ENCODE measurements at places on chromosomes 2 and 18.

DNA sequence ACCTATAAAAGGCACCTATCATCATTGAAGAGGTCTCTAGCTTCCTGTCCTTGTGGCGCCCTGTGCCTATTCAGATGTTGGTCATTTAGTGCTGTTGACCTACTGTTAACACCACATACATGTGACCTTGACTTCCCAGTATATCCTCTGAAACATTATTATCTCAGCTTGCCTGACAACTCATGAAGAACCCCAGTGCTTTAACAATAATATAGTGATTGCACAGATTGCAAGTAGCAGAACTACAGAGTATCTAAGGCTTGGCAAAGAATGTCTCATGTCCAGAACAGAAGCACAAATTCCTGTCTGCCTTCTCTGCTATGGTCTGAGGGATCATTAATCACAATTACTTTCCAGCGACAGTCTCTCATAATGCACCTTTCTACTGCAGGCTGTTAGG lies 165.3 kb downstream of the LCLAT1 start:
- no peak for DNase-seq

GRCh38 chr2:18232731-18233438 lies 327.6 kb downstream of the RDH14 start:
- no peak for DNase-seq

GRCh38 chr2:104140361-104140760 lies 713.6 kb upstream of the POU3F3 start:
- no peak for DNase-seq

DNA sequence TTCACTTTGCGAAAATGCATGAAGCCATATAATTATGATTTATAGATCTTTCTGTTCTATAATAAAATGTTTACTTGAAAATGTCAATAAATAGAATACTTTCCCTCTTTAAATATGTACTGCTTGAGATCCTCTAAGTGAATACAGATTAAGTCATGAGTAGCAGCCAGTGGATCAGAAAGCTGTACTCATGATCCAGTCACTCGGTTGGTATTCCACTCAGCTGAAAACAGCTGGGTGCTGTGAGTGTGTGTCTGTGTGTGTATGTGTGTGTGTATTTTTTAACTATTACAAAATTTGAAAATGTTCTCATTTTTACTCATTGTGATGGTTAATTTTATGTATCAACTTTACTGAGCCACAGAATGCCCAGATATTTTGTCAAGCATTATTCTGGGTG lies 141.6 kb upstream of the CYP26B1 start:
- DNase-seq = no peak

DNA sequence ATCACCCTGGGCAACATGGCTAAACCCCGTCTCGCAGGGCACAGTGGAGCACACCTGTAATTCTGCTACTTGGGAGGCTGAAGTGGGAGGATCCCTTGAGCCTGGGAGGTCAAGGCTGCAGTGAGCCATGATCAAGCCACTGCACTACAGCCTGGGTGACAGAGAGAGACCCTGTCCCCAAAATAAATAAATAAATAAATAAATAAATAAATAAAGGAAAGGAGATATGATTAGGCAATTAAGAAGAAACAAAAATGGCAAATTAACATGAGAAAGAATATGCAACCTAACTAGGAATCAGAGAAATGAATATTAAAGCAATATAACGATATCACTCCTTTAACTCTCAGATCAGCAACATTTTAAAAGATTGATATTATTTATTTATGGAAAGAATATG lies 92.3 kb downstream of the C1D start:
- DNase-seq = no peak

GRCh38 chr18:62778976-62779869 lies 63.9 kb downstream of the PHLPP1 start:
- no peak for DNase-seq

DNA sequence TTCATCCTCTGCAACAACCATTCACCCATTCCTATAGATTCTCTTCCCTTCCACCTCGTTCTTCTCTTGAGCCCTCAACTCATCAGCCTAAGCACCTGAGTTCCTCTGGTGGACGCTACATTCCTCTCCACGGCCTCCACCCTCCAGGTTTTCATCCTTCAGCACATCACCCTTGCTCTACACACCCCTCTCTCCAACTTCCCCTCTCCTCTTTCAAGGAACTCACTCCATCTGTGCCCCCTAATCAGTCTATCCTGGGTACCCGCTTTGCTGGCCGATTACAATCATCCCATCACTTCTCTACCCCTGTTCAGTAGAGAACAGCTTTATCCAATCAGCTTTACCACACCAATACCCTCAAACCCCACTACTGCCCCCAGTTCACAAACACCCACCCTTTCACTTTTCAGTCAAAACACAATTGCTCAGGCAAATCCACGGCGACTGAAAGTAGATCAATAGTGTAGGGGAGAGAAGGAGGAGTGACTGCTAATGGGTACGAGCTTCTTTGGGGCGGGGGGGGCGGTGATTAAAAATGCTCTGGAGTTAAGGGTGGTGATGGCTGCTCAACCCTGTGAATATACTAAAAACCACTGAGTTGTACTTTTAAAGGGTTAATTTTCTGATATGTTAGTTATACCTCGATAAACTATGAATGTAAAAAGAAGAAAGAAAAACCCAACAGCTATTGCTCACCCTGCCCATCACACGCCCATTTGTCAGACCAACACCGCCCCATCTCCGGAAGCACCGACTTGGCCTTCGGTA lies 857 bp downstream of the DYM start:
- no peak for DNase-seq

- DNase-seq = no peak
Observed at GRCh38 chr2:122710049-122710448, 954.6 kb downstream of the TSN start.

- no peak for DNase-seq
Observed at GRCh38 chr2:3379339-3379646, 201 bp upstream of the TRAPPC12 start.

DNA sequence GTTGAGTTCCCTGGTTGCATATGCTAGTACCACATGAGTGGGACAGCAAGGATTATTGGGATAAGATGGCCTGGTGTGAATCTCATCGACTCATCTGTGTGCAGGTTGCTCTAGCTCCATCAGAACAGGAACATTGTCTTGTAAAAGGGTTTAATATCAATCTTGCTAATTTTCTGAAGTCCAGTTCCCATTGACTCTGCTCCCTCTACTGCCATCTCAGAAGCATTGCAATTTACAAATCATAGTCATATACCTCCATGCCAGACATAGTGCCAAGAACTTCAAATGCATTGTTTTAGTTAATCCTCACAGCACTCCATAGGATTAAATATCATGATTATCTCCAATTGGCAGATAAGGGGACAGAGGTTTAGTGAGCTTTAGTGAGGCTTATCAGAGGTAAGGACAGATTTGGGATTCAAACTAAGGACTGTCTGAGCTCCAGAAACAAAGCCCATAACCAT lies 4.8 kb upstream of the STAT4 start:
- no peak for DNase-seq

DNA sequence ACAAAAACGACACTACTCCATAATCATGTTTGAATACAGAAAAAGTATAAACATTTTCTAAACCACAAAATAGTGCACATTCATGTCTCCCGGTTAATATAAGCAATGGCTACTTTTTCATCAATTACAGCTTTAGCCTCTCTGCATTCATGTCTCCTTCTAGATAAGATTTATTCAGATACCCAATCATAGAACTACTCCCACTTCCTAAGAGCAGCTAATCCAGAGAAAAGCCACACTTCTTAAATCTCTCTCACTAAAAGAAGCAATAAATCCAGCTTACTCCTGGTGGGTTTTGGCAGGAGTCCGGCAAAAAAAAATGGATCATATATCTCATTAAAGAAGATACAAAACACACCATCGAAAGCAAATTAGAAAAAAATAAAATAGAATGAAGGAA lies 20.1 kb downstream of the DSEL start:
- DNase-seq = no peak

DNA sequence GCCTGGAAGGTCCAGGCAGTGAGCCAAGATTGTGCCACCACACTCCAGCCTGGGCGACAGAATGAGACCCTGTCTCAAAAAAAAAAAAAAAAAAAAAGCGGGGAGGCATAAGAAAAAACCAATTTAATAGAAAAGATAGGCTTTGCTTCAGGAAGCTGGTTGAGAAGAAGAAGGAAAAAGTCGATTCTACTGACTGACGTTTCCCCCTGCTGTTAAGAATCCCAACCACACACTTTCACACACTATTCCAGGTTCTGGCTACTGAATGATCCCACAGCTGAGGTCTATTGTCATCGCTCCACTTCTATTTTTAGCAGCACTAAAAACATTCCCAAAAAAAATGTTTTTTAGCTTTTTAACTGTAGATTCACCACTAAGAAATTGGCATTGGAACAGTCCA lies 6.7 kb upstream of the CHCHD5 start:
- DNase-seq = no peak

DNA sequence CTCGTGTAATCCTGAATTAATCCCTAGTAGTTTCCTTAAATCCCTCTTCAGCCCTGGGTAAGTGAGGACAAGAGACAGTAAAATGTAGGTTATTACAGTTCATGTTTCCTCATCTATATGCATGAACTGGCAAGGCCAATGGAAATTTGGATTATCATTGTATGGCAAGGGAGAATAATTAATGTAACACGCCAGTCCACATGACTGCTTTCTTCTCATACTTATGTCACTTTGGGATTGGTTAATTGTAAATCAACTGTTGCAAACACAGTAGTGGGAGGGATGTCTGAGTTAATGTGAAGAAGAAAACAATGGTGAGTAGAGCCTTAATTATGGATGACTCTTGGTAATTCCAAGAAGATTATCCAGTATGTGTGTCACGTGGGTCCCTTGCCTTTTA lies 1.7 kb upstream of the SERPINB7 start:
- no peak for DNase-seq

DNA sequence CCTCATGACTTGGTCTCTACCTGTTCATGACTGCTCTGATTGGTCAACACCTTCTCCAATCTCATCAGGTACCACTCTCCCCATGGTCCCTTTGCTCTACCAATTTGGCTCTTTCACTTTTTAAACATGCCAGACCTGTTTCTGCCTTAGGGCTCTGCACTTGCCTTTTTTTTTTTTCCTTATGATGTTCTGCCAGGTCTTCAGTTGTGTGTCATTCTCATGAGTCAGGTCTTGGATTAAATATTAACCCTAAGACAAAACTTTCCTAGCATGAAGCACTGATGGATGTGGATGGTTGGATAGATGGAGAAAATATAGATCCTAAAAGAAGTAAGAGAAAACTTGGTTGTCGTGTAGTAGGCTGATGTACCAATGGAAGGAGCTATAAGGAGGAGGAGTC lies 219.3 kb downstream of the TTC32 start:
- DNase-seq = no peak

GRCh38 chr2:102331311-102331980 lies 20.1 kb downstream of the IL1RL1 start:
- DNase-seq = no peak

GRCh38 chr18:50786864-50787263 lies 33.0 kb downstream of the MRO start:
- no peak for DNase-seq

GRCh38 chr2:180312542-180312941 lies 305.4 kb upstream of the CWC22 start:
- DNase-seq = no peak

DNA sequence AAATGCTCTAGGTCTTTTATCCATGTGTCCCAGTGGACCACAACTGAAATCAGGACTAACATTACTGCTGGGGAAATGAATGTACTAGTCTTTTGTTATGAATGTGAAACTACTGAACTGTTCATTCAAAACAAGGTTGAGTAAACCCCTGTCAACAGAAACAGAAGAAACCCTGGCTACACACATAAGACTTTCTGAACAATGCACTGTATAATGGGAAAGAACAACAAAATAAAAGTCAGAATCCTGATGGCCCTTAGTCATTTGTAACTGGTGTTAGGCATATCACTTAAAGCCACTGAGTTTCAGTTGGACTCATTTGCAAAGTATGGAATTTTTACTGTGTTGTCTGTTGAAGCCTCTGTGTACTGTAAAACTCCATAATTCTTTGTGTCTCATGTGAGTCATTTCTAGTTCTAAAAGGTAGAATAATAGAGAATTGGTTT lies 77.0 kb upstream of the UBXN4 start:
- no peak for DNase-seq

GRCh38 chr18:79914614-79915160 lies 36.8 kb downstream of the SLC66A2 start:
- no peak for DNase-seq

DNA sequence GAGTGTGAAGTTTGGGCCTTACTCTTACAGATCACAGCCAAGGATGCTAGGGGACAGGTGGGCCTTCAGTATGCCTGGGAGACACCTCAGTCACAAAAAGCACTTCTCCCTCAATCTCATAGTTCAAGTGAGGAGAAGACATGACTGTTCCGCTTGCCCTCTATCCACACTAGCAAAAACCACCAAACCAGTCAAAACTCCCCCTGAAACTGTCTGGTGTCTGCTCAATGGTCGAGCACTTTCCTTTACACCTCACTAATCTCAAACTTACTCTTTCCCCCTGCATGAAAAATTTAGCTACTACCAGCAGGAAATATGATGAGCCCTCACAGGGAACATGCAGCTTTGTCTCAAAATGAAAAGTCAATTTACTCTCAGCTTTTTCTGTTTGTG lies 232.2 kb downstream of the TRIB2 start:
- no peak for DNase-seq

- no peak for DNase-seq
Observed at GRCh38 chr18:23450022-23450421, 3.1 kb upstream of the RIOK3 start.

GRCh38 chr2:222228054-222228453 lies 70.7 kb downstream of the PAX3 start:
- DNase-seq = no peak
